ENCODE measurements at places on chromosomes 6 and 20. TPM values are rescaled to one million over a fixed set of nuclear protein-coding genes. Genes with fewer than 3 reads are reported as not detected.

GRCh38 chr6:53062169-53062539 lies 3.0 kb upstream of the FBXO9 start:
- DNase-seq: no peak

DNA sequence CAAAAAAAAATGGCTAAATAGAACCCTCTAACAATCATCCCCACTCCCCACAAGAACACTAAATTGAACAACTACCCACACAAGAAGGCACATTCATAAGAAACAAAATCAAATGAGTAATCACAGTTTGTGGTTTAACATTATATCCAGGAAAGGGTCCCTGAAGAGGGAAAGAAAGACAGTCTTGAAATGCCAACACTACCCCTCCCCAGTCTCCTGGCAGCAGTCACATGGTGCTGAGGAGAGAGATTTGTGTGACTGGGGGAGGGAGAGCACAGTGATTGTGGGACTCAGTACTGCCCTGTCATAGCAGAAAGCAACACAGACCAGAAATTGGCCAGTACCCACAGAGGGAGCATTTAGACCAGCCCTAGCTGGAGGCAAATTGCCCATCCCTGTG lies 443.7 kb upstream of the BTBD3 start:
- DNase-seq: no peak

GRCh38 chr6:40953486-40953885 lies 85.5 kb downstream of the UNC5CL start:
- DNase-seq: no peak

FAM8A1 gene
- 21.5 TPM for total RNA-seq

DNA sequence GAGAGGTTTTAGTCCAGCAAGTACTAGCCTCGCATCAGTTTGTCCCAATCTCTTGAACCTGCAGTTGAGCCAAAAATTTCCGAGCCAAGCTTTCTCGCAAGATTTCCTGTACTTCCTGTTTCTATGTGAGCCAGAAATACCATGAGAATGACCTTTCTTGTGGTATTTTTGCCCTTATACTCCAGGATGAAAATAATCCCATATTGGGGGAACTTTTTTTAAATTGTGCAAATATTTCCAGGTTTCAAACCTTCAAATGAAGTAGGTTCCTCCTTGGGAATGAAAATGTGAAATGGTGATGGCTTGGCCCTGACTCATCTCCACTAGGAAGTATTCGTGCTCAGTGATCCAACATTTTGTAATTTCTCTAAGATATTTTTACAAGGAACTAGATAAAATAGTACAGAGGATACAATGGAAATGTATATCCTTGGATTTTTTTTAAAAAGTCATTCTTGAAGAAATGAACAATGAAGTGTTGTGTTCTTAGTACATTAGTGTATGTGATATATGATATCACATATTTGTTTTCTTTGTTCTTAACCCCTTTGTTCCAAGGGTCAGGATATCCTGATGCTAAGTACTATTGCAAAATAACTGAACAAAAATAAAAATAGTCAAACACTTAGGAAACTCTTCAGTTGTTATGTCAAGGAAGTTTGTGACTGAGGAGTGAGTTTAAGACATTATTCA lies 184.0 kb downstream of the PDE7B start:
- peak; percentile 27 for DNase-seq

DNA sequence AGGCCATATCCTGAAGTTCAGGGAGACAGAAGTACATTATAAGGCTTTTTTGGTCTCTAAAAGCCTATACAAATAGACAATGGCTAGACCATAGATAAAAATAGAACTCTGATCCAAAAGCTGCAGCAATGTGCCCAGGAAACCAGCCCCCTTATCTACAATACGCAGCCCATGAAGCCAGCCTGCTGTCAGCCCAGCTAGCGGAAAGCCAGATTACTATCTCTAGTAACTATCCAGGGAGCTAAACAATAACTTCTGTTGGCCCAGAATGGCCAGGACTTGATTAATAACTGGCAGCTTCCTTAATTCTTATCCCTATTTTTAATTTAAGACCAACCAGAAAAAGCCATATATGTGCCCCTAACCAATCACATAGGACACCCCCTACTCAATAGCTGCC lies 160.4 kb upstream of the SMLR1 start:
- no peak for DNase-seq

DSP gene
- 239 TPM for total RNA-seq

DNA sequence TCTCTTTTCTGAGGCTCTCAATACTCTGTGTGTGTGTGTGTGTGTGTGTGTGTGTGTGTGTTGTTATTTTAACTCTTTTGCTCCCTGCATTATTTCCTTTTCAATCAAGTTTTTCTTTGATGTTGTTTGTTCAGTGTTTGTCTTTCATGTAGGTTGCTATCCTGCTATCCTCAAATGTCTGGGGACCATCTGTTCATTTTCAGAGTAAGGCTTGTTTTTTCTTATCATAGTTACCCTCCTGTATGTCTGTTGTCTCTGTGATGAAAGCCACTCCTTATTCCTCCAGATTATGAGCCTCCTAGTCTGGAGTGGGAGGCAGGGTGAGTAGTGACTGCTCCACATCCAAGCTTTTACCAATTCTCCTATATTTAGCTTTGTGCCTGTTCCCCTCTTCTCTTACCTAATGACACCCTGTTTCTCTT lies 9.2 kb downstream of the ENPP3 start:
- DNase-seq: no peak

DNA sequence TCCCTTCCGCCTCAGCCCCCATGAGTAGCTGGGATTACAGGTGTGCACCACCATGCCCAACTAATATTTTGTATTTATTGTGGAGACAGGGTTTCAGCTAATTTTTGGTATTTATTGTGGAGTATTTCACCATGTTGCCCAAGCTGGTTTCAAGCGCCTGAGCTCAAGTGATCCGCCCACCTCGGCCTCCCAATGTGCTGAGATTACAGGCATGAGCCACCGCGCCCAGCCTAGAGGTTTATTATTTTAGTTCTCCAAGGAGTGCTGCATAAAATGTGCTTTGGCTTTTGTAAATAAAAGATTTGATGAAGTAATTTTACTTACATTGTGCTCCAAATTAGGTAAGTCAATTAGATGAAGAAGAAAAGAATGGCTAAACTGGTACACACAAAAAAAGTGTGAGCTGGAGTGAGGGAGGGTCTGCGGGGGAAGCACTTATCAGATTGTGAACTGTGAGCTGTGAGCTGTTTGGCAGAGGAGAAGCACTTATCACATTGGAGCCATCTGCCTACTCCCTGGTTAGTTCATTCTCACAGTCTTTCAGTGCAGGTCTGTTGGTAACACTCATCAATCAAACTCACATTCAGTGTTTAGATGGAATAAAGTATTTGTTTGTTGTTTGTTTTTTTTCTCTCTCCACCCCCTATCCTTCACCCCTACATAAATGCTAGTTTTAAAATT lies 398.0 kb downstream of the EPHA7 start:
- no peak for DNase-seq

NRSN1 gene
- not detected for total RNA-seq

CAP2 gene
- 90.7 TPM for total RNA-seq

GRCh38 chr20:58651559-58651945 lies 469 bp downstream of the STX16 start:
- no peak for DNase-seq

FILIP1 gene
- total RNA-seq: 118 TPM

GRCh38 chr20:25229486-25230165 lies 18.3 kb upstream of the PYGB start:
- peak; percentile 52 for DNase-seq

- no peak for DNase-seq
Observed at GRCh38 chr6:28243946-28244345, 8.1 kb downstream of the ZKSCAN4 start.

HLA-DOA gene
- 1.6 TPM for total RNA-seq

DNA sequence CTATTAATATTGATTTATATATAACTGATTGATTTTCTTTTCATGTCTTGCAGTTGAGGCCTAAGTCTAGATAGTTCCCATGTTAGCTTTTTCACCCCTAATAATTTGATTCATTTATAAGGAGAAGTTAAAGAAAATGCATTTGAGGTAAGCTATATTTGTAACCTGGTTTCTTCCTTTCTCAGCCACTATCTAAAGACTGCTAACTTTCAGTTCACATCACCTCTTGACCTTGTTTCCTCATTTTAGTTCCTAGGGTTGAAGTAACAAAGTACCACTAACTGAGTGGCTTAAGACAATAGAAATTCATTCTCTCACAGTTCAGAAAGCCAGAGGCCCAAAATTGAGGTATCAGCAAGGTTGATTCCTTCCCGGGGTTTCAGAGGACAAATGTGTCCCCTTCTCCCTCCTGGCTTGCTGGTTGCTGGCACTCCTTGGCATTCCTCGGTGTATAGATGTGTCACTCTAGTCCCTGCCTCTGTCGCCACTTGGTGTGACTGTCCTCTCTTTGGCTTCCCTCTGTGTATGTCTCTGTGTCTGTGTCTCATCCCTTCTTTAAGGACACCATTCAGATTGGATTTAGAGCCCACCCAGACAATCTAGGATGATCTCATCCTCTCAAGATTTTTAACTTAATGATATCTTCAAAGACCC lies 55.9 kb upstream of the C20orf144 start:
- DNase-seq: no peak

- DNase-seq: no peak
Observed at GRCh38 chr6:137766596-137767370, 100.3 kb upstream of the TNFAIP3 start.

DNA sequence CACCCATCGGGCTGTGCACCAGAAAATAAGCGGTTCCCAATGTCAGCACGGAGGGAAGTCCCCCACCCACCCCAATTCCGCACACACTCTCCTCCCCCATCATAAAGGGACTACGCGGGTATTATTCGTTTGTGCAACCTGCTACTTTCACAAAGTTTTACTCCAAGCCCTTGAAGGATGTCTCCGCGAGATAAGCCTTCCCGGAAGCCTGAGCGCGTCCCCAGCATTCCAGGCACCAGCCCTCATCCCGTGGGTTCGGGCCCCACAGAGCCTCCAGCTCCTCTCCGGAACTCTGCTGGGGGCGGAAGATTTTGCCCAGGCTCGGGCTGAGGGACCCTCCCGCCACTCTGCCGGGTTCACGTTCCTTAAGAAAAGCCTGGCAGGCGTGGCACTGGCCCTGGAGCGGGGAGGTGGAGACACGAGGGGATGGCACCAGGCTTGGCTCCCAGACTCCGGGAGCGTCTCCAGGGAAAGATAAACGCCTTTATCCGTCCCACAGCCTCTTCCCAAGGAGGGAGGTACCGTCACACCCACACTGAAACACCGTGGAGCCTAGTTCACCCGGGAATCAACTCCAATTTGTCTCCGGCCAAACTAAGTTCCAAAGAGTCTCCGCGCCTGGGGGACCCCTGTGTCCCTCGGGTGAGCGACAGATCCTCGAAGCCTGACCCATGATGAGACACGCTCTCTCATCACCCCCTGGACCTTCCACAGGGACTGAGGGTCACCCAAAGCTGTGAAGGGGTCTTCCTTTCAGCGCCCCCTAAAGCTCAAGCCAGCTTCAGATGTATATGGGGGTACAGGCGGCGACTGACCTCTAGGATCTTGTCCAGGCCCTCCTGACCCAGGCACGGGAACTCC lies 934 bp downstream of the KCNK5 start:
- DNase-seq: no peak

GRCh38 chr6:114144887-114145851 lies 174.2 kb upstream of the HDAC2 start:
- DNase-seq: no peak

COQ3 gene
- total RNA-seq: 26.6 TPM

- DNase-seq: no peak
Observed at GRCh38 chr6:56424542-56425083, 177.2 kb upstream of the COL21A1 start.

- no peak for DNase-seq
Observed at GRCh38 chr6:157637516-157637915, 185.5 kb upstream of the SNX9 start.

FOXC1 gene
- total RNA-seq: 21.6 TPM

PGC gene
- total RNA-seq: not detected

PSORS1C2 gene
- total RNA-seq: not detected

TRIM38 gene
- total RNA-seq: 4.4 TPM

ANGPT4 gene
- total RNA-seq: 0.06 TPM

- DNase-seq: no peak
Observed at GRCh38 chr6:159308198-159308597, 139.0 kb downstream of the FNDC1 start.

GRCh38 chr20:5491455-5491854 lies 174.7 kb upstream of the PROKR2 start:
- DNase-seq: no peak

DNA sequence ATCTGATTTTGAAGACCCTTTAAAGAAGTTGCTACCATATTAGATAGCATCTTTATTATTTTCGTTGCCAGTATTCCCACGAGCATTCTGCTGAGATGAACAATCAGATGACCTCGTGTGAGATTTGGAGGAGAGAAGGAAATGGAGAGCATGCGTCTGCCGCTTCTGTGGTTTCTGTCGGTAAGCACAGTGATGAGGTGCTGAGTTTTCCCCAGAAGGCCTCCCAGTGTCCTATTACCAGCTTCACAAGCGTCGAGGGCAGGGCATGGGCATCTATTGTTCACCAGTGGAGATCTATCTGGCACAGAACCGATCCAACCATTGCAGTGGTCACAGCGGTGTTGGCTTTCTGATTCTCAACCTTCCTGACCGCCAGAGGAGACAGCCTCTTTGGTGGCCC lies 29.4 kb downstream of the TRAF3IP2 start:
- DNase-seq: no peak

DNA sequence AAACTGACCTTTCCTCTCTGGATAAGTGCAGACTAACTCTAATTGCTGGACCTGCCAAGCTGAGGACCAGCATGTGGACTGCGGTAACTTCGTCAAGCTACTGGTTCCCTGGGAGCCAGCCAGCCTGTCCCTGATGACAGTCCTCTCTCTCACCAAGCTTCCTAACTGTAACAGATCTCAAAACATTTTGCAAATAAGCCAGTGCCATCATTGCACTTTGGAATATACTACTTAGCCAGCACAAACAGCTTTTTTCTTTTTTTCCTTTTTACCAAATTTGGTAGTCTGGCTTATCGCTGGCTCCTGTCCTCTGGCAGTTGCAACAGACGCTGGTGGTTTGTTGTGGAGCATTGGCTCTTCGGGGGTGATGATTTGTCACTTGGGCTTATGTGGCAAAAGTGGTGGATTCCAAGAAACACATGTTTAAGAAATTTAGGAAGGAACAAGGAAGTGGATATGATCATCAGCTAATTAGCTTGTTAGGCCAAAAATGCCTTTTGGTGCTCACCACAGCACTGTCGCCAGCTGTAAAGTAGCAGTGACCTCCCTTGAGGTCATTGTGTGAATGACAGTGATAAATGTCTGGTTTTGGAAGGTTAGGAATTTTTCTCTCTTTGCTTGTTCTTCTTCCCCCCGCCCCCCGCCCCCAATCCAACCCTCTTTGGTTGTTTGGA lies 171.7 kb downstream of the CLIC5 start:
- DNase-seq: peak; percentile 67

BMP6 gene
- 2.3 TPM for total RNA-seq

GRCh38 chr6:14270925-14271788 lies 153.6 kb downstream of the CD83 start:
- DNase-seq: peak; percentile 26

- no peak for DNase-seq
Observed at GRCh38 chr6:20167601-20168000, 44.7 kb downstream of the MBOAT1 start.

- DNase-seq: no peak
Observed at GRCh38 chr6:138882369-138883017, 86.6 kb downstream of the ECT2L start.

- DNase-seq: no peak
Observed at GRCh38 chr20:35295674-35296073, 3.4 kb upstream of the FAM83C start.

SFTA2 gene
- total RNA-seq: not detected
